ENCODE measurements at places on chromosomes 1 and 21. TPM values are rescaled to one million over a fixed set of nuclear protein-coding genes. Genes with fewer than 3 reads are reported as not detected.

Gene ANKRD34A
- total RNA-seq: 0.17 TPM

Gene OLFML3
- 3.7 TPM for total RNA-seq

Gene IVL
- 0.03 TPM for total RNA-seq

Gene ANXA9
- total RNA-seq: 0.83 TPM

Gene CYP4A22
- total RNA-seq: not detected

Gene GPR89A
- 16.6 TPM for total RNA-seq
